Posterior vena cava (tissue), 2 donors: ENCODE measurements at places on chromosomes 6 and 20.

DNA sequence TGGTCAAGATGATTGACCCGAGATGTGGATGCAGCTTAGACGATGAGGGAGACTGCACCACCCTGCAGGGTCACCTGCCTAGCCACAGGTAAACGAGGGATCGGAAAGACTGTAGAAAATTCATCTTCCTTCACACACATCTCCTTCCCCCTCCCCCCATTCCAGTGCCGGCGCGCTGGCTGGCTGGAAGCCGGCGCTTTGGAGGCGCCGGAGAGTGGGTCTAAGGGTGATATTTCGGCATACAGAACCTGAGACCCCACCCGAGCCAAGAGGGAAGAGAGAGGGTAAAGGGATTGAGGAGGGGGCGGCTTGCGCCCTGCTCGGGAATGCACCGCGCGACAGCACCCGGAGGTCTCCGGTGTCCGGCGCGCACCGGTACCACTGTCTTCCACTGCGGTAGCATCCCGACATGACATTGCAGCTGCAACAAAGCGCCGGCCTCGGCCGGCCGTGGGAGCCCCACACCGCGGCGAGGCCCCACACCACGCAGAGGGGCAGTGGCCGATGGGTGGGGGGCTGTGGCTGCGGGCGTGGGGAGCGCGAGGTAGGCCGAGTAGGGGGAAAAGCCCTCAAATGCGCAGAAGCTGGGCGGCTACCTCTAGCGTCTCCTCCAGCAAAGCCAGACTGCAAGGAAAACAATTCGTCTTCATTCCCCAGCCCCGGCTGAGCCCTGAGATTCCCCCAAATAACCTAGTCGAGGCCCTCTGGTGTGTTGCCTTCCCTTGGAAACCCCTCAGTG, 984 bp downstream of the TNFRSF21 start:
- DNase-seq = no peak

GRCh38 chr20:6519556-6519955, 247.9 kb upstream of the BMP2 start:
- DNase-seq = no peak

GRCh38 chr20:10621149-10621548, 52.6 kb downstream of the JAG1 start:
- DNase-seq = no peak

GRCh38 chr6:2712102-2712501, 38.6 kb downstream of the MYLK4 start:
- no peak for DNase-seq

DNA sequence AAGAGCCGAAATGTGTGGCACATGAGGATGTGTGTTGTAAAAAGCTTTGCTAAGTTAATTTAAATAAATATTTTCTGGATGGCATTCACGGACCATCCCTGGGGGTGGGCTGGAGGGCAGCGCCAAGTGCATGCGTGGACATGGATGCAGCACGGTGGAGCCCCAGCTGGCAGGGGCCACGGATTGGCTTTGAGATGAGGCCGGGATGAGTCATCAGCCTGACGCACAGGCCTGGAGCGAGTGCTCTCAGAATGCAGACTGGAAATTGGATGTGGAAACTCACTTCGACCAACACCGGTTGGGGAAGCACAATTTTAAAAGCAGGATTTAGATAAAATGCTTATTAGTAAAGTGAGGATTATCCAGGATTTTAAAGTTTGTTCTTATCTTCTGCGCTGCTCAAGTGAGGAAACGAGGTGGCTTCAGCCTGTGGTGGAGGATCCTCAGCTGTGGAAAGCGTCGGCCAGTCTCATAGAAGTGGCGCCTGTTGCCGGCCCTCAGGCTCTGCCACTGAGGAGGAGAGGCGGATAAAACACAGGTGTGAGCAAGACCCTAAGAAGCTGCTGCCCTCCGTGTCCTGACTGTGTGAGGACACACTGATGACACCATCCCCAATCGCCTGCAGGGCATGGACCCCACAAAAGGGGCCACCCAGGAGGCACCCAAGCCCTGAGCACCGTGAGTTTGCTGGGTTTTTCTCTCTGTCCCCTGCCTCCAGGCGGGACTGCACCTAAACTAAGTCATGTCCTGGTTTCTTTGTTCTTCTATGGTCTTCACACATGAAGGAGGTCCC, 279.7 kb downstream of the CDH4 start:
- no peak for DNase-seq

DNA sequence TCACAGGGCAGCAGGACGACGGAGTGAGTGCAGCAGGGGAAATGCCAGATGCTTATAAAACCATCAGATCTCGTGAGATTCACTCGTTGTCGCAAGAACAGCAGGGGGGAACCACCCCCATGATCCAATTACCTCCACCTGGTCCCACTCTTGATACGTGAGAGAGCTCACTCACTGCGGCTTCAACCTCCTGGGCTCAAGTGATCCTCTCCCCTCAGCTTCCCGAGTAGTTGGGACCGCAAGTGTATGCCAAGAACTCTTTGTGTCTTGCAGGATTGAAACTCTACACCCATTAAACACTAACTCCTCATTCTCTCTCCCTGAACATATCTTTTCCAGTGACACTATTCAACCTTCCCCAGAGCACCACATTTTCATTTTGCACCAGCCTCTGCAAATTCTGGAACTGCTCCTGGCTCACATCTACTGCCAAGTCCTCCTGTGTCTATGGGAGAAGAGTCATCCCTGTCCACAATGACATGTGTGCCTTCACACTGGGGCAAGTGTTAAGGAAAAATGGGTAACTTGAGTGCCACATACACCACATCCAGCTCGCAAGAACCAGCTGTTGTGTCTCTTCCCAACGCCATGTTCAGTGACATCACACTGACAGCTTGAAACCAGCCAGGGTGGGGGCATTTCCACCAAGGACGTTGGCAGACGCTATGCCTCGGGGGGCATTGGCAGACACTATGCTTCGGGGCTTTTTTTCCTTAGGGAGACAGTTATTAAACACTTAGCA, 14.7 kb upstream of the TAF4 start:
- DNase-seq = no peak

- DNase-seq = no peak
These were observed 428.4 kb upstream of the CHD6 start for GRCh38 chr20:42046371-42047085.

DNA sequence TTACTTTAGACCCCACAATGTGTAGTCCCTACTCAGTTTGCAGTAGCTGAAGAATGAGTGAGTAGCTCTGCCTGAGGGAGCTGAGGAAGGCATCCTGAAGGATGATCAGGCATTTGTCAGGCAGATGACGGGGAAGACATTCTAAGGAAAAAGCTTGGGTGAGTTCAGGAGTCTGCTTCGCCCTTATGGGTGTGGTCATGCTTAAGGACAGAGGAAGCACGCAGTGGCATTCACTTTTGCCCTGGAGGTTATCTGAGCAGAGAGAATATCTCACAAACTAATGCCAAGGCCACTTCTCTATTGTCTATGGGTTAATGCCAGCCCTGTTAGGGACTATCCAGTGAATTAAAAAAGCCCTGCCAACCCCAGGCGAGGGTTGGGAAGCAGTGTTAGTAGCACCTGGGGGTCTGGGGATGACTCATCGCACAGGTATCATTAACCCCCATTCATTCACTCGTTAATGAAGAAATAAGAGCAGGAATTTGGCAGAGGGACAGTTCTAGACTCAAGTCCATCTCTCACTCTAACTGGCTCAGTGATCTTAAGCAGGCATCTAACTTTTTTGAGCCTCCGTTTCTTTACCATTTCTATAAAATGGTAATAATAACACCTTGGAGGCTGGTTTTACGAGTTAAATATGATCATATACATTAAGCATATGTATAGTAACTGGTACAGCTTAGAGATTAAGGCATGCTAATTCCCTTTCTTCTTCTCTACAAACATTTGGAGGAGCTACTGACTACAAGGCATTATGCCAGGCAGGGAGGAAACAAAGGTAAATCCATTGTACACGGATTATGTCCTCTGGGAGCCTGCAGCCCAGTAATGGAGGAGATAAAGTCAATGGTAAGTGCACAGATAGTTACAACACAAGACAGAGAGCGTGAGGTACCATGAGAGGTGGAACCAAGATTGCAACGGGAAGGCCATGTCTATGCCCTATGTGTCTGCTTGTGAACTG, 93.2 kb upstream of the AKIRIN2 start:
- no peak for DNase-seq

GRCh38 chr6:137102851-137103492, 58.2 kb upstream of the IL20RA start:
- DNase-seq = no peak

- no peak for DNase-seq
These were observed 49.4 kb downstream of the FUT9 start for GRCh38 chr6:96065213-96065612.

DNA sequence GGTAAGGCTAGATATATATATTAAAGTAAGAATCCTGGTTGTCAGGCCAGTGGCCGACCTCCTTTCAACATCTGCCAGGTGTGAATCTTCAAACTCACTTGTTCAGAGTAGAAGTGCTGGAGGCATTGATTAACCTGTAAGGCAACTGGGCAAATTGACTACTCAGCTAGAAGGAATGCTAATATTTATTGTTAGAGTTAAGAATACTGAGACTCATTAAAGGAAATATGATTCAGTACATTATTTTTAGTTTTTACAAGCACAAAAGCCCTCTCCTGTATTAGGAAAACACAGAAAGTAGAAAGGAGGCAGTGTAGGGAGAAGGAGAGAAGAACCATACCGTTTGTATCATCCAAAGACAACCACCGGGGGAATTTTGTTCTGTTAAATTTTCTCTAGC, 53.5 kb downstream of the RIPOR2 start:
- DNase-seq = no peak

DNA sequence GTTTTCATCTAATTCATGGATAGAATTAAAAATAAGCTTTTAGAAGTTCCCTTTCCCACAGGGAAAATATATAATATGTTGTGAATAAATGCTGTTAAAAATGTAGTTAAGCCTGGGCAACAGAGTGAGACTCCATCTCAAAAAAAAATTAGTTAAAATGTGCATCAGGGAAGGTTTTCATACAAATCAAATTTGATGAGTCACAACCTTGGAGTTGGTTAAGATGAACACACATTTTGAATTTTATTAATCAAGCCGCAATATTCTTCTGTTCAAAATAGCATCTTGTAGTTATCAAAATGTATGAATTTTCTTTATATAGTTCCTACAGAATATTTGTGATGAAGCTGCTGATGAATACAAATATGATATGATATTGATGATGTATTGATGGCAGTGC, 30.9 kb upstream of the SERPINB9 start:
- no peak for DNase-seq

DNA sequence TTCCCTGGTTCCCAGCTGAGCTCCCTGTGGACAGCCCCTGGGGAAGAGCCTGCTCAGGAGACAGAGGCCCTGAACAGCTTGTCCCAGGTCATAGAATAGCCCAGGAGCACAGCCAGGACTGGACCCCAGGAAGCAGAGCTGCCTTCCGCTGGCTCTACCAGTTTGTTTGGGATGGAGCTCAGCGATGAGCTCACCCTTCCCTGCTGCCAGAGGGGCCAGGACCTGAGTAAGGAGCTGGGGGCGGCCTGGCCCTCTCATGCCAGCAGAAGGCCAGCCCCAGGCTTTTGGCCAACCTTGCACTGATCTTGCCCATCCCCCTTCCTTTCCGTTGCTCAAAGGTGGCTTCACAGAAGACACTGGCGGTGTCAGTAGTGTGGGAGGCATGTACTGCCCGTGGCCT, 17.5 kb downstream of the MMP24OS start:
- no peak for DNase-seq

- no peak for DNase-seq
These were observed 899.4 kb downstream of the C6orf118 start for GRCh38 chr6:164410017-164410416.

DNA sequence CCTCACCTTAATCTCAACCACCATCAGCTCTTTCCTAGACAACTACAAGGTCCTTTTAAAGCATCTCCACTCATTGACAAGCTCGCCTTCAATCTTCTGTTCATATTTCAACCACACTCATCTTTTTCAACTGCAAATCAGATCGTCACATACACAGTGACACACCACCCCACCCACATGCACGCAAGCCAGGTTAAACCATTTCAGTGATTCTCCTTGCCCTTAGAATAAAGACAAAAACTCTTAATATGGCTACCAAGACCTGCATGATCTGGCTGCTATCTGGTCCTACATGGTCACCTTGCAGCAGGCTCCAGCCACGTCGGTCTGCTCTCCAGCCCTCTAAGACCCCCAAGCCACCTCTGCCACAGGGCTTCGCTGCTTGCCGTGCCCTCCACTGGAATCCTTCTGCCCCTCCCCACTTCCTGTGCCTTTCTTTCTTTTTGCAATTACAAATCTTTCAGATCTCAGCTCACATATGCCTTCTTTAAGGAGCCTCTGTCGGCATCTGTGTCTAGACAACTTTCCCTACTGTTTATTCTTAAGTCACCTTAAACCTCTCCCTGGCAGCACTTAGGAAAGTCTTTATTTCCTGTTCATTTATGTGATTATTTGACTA, 507.3 kb upstream of the ARID1B start:
- DNase-seq = no peak

GRCh38 chr6:122790028-122790422, 967 bp downstream of the SMPDL3A start:
- no peak for DNase-seq

DNA sequence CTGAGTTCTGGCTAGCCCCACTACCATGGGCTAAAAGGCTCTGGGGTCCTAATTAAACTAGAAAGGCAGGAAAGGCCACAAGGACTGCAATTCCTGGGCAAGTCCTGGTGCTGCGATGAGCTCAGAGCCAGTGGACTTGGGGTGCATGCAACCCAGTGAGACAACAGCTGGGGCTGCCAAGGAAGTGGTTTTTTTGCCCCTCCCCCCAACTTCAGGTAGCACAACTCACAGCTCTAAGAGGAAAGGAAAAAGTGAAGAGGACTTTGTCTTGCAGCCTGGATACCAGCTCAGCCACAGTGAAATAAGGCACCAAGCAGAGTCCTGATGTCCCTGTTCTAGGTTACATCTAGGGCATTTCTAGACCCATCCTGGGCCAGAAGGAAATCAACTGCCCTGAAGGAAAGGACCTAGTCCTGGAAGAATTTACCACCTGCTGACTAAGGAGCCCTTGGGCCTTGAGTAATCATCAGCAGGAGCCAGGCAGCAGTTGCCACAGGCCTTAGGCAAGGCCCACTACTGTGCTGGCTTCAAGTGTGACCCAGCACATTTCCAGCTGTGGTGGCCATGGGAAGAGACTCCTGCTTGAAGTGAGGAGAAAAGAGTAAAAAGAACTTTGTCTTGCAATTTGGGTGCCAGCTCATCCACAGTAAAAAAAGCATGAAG, 358.4 kb downstream of the BTBD3 start:
- no peak for DNase-seq

- DNase-seq = no peak
These were observed 8.9 kb upstream of the ERVFRD-1 start for GRCh38 chr6:11120271-11121005.

GRCh38 chr20:62476056-62476838, 452 bp upstream of the GATA5 start:
- DNase-seq = no peak
